Activated effector memory CD4-positive, alpha-beta T cell treated with Interleukin-2 at 50 U/mL for 16 hours (primary cell): ENCODE measurements at places on chromosomes 5 and 9.

GRCh38 chr5:83964271-83964670, 243.6 kb upstream of the HAPLN1 start:
- no peak for DNase-seq

GRCh38 chr9:121207371-121207940, 5.8 kb upstream of the RAB14 start:
- DNase-seq = no peak

DNA sequence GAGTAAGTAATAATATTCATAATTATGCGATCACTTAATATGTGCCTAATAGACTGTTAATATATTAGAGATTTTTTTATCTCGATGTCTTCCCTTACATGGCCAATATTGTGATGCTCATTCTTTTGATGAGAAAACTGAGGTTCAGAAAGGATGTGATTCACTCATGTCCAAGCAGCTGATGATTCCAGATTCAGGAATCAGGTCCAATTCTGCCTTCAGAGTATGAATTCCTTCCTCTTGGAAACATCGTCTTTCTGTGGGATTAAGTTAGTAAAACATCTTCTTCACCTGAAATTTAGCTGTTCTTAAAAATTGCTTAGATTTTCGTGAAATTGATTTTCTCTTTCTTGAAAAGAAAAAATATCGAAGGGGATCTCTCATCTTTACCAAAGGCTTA, 242.5 kb upstream of the RFX3 start:
- DNase-seq = no peak

- DNase-seq = no peak
These were observed 104.8 kb downstream of the PBX3 start for GRCh38 chr9:125851979-125852378.

GRCh38 chr5:40436535-40437237, 243.0 kb upstream of the PTGER4 start:
- DNase-seq = no peak

DNA sequence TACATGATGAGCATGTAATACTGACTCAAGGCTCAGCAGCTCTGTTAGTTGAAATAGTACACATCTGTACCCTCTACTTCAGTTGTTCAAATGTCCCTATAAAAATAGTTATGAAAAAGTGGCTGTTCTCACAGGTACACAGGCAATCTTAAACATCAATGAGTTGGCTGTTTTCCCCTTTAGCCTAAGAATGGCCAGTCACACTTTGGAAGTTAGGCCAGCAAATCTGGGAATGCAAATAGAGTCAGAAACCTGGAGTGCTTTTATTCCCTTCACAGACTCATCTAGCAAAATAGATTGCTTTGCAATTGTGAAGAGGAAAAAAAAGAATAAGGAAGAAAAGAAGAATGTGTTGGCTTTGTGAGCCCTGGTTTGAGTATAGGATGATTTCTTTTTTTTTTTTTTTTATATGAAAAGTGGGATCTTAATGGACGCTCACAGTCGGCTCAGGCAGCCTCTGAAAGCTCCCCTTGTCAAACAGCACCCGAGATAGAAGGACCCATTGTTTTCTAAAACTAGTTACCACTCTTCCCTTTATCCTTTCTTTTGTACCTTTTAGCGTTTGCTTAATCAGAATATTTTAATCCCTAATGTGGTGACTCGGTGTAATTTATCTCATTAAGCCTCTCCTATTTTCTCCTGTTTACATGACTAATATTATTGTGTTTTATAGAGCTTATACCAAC, 27.9 kb upstream of the TLE1 start:
- DNase-seq = no peak

DNA sequence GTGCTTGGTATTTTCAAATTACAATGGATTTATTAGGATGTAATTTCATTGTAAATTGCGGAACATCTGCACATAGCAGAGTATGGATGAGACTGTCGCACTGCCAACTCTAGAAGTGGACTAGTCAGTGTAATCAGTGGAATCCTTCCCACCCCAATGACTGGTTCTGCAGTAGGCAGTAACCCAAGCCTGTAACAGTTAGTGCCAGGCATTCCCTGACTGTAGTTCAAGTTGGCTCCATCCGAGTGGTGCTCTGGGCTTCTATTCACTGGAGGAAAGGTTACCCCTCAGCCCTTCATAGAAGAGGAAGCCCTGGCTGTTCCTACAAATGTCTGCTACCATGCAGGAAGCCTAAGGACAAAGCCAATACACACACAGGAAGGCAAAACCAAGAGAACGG, 23.2 kb downstream of the AK3 start:
- DNase-seq = no peak
